SK-N-SH (cell line): ENCODE measurements at places on chromosomes 3 and 15.

- peak; percentile 46 for DNase-seq
Observed at GRCh38 chr3:128702391-128702790, 23.6 kb upstream of the RAB7A start.

- DNase-seq: peak; percentile 27
Observed at GRCh38 chr3:161274691-161275298, 53.7 kb downstream of the NMD3 start.

DNA sequence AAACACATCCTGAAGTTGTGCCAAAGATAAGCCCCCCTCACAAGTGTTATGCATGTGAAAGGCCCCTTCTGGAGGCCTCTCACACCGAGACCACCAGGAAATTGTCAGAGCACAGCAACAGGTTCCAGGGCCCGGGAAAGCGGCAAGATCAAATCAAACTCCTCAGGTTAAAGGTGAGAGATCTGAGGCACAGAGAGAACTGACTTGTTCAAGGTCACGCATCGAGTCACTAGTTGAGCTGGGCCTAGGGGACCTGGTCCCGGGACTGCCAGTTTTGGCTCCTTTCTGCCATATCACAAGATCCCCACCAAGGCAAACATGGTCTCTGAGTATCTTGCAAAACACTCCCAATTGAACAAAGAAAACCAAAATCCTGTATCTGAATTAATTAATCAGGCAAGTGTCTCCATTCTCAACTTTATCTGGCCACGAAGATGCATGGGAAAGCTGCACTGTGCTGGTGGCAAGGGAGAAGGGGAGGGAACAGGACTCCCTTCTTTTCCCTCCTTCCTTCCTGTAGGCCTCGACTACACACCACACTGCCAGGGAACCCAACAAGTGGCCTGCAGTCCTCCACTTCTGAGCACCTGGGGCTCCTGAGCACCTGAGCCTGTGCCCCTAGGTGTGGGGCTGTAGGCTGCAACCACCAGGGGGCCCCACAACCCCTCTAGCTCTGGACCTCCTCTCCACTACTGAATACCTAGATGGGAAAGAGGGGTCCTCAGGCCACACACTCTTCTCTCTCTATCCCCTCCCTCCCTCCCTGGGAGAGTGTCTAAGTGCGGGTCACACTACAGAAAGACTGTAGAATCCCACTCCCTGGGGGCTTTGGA lies 37.3 kb downstream of the ANP32A start:
- DNase-seq: peak; percentile 62

DNA sequence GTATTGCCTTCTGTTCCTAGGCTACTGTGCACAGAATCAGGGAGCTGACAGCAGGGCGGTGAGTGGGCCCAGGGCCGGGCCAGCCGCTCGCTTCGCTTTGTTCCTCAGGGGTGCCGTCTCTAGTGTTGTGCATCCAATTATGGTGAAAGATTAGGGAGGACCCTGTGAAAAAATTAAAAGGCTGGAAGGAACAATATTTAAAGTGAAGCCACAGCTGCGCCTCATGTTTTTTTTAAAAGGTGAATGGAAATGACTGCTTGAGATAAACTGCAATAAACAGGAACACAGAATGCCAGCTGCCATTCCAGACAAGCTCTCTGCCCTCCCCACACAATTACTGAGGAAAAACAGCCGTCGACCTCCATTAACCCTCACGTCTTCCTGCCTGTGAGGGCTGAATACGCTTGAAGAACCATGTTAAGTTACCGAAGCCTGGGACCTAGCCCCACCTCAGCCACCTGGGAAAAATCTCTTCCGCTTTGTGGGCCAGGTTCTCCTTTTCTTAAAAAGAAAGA lies 132.0 kb upstream of the IL12A start:
- DNase-seq: peak; percentile 52

DNA sequence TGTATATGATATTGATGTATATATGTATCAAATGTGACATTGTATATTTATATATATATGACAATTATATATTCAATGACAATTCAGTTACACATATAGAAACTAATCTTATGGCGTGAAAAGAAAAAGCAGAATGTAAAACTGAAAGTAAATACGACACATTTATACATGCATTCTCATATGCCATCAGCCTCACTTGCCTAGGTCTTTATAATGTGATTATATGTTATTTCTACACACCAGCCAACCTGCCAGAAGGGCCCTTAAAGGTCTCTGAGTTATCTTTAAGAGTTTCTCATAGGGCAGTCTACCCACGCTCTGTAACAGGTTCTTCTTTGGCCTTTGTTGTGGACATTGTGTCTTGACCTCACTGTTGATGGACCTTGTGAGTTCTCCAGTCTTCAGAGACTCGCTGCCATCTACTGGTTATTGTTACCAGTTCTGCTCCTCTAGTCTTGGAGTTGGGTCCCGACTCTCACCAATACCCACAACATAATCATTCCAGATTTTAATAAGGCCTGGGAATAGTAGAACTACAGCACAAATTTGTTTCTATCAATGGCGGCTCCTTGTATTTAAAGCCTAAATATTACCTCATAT lies 371.5 kb upstream of the GOLIM4 start:
- peak; percentile 23 for DNase-seq

DNA sequence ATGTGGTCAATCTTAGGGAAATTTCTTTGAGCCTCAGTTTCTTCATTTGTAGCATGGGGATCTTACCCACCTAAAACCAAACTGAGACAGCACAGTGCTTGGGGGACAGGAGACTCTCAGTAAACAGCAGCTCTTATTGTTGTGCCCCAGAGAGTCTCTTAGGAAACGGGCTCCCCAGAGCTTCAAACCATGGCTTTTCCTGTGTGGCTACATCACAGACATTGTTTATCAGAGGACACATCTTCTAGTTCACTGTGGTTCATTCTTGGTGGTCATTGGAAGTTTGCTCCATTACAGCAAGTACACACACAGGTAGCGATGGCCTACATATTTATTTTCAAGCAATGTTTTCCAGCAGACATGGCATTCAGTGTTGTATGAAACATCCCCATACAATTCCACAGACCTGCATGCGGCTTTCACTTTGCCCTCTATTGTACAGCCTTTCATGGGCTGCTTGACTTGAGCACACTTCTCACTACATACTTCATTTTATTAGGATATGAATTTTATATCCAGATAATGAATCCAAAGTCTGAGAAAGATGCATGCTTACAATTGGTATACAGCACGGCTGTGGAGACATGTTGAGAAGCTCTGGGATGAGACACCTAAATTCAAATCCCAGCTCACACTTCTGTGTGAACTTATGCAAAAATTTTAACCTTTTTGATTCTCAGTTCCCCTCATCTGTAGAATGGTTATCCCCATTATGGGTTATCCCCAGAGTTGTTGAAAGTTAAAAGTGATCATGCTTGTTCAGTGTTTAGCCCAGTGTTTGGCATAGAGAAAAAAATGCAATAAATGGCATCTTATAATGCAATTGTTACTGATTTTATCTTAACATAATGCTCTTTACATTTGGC lies 84.8 kb upstream of the ICE2 start:
- no peak for DNase-seq

- DNase-seq: no peak
Observed at GRCh38 chr3:153614140-153614539, 452.1 kb downstream of the RAP2B start.

GRCh38 chr3:129085165-129085715 lies 24.7 kb downstream of the GP9 start:
- no peak for DNase-seq

GRCh38 chr3:142779591-142779990 lies 55.8 kb downstream of the TRPC1 start:
- no peak for DNase-seq

DNA sequence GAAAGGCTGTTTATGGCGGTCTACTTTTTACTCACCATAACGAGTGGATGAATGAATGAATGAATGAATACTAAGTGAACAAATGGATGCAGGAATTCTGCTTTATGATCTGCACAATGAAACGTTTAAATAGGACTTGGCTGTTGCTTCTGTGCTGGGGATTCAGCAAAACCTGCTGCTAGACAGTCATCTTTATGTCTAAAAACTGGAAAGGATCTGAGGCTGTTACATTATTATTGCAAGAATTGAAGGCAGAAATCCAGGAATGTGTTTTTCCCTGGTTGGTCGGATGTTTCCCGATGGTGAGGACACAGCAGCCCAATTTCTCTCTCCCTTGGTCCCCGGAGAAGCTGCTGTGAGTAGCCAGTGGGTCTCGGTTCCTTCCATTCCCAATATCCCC lies 94.2 kb downstream of the GABRG3 start:
- no peak for DNase-seq

GRCh38 chr3:111861391-111861790 lies 2.3 kb downstream of the PHLDB2 start:
- DNase-seq: no peak

DNA sequence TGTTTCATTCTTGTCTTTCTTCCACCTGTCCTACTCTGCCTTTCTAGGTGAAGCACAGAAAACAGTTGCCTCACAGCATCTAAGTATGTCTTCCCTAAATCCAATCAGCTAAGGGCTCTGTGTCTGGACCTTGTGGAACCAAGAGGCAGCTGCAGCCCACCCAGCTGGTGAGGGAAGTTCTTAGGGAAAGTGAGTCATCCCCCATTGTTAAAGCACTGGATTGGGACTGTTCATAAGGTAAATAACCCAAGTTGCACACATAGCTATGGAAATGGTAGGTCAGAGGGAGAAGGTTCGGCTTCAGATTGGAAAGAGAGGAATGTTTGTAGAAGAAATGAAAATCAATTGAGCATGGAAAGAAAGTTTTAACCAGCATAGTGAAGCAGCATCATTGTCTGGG lies 18.0 kb upstream of the ARNT2 start:
- DNase-seq: no peak

- DNase-seq: no peak
Observed at GRCh38 chr3:42478830-42479229, 23.6 kb upstream of the VIPR1 start.

DNA sequence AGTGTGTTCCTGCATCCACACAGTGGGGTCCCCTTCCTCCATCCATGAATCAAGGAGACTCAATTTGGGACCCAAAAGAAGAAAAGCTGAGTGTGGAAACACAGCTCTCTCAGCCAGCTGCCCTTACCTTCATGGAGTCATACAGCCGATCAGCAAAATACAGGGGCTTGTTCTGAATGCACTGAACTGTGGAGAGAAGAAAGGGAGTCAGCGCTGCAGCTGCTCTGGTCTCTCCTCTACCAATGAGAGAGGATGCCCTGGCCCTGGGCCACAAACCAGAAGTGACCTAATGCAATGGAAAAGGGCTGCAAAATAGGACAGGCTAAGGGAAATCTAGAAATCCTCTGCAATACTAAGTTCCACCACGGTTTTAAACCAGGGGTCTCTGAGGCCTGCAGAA lies 46.7 kb downstream of the ANXA2 start:
- DNase-seq: no peak

GRCh38 chr3:119619094-119619493 lies 21.4 kb downstream of the PLA1A start:
- no peak for DNase-seq

GRCh38 chr3:36796161-36796560 lies 31.8 kb upstream of the DCLK3 start:
- no peak for DNase-seq

- DNase-seq: no peak
Observed at GRCh38 chr3:39408493-39409372, 2.2 kb downstream of the RPSA start.

DNA sequence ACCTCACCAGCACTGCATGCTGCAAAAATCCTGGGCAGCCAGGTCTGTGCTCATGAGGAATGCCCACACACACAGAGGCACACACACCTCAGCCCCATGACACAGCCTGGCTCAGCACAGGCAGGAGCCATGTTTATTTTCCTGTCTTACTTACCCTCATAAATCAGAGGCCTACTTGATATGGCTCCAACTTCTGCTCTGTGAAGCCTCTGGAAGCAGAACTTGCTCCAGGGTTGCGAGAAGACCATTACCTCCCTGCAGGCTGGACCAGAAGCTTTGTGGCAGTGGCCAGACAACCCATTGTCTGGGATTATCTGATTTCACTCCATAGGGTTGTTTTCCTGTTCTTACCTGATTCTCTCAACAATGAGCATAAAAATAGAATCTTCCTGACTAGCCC lies 43.8 kb upstream of the CMTM8 start:
- no peak for DNase-seq

GRCh38 chr3:58566398-58567250 lies 10.6 kb downstream of the FAM107A start:
- no peak for DNase-seq

- DNase-seq: no peak
Observed at GRCh38 chr15:81643771-81644170, 269.8 kb upstream of the TMC3 start.

GRCh38 chr3:56573501-56573900 lies 16.5 kb downstream of the CCDC66 start:
- no peak for DNase-seq

DNA sequence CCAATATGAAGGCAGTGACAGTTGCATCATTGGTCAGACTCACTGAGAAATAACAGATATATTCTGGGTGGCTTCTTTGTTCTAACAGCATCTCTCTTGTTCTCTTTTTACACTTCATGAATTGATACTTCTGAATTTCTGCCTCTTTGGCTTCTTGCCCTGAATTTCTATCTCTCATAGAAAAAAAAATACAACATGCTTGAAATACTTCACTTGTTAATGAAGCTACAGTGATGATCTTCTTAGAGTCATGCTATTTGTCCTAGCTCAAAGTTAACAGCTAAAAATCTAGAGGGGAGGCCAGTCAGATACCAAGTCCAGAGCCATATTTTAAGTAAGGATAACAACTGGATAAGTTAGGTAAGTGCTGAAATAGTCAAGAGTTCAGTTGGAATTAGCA lies 597.2 kb upstream of the AGTR1 start:
- no peak for DNase-seq

DNA sequence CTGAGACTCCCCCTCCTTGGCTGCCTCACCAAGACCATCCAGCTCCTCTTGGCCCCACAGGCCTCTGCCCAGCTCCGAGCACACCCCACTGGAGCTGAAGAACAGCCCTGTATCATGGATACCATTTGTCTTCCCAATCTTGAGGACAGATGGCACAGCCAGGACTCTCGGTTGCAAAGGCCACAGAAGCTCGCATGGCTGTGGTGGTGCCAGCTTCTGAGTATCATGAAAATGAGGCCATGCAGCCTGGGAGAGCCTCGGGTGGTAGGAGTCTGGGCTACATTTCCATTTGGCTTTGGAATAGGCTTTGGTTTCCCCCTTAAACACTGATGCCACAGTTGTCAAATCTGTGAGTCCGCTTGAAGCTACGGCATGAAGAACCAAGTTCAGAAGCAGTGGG lies 106.6 kb downstream of the SEMA5B start:
- DNase-seq: no peak

GRCh38 chr3:194556086-194557056 lies 69.6 kb upstream of the ATP13A3 start:
- no peak for DNase-seq

- peak; percentile 33 for DNase-seq
Observed at GRCh38 chr15:26049900-26050657, 187.0 kb upstream of the ATP10A start.

DNA sequence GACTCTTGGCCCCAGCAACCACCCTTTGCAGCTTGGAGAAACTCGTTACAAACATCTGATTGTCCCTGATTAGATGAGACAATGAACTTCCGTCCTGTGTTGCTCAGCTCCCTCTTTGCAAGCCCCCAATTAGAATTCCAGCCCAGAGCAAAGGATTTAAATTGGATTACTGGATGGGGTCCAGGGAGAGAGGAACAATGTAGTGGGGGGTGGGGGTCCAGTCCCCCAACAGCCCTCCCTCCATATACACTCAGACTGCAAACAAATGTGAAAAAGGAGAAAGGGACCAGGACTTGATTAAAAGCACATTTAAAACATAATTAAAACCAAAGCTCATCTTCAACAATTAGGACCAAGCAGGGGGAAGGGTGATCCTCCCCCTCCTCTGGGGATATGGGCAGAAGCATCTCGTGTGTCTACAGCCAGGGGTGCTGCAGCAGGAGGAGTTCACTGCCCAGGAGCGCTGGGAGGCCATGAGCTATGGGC lies 71.7 kb upstream of the TMEM115 start:
- DNase-seq: peak; percentile 89

- DNase-seq: no peak
Observed at GRCh38 chr3:32120471-32120870, 14.1 kb downstream of the GPD1L start.
